Fibroblast of skin of right quadriceps (primary cell): ENCODE measurements at places on chromosomes 16 and 17.

GRCh38 chr16:68309799-68310198 is 947 bp downstream of the SLC7A6OS start:
- DNase-seq = no peak

DNA sequence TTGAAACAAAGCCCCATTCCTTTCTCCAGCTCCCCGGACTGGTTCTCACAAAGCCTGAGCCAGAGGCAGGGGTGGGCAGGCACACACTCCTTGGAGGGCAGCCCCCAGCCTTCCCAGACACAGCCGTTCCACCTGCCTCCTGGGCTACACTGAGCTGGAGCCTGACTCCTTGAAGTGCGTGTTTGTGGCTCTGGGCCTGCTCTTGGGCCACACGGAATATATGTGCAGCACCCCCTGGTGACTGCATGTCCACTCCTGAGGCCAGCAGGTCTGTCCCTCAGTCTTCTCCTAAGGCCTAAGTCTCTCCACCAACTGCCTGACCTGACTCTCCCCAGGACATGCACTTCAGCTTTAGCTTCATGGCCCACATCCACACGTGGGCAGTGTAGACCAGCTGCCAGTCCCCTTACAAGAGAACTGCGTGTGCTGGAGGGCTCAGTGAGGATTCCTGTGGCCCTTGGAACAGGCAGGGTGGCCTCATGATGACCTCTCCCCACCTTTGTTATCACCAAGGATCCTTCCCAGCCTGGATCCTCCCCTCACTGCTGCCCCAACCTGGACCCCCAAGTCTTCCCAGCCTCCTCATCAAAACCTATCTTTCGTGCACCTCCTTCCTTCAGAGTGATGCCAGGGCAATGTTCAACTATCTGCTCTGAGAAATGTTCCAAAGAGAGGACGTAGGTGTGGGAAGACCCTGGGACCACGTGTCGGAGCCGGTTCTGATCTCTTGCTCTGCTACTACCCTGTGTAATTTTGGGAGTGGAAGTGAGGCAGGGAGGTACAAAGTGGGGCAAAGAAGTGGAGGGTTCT is 12.4 kb upstream of the SLC6A2 start:
- DNase-seq = no peak

DNA sequence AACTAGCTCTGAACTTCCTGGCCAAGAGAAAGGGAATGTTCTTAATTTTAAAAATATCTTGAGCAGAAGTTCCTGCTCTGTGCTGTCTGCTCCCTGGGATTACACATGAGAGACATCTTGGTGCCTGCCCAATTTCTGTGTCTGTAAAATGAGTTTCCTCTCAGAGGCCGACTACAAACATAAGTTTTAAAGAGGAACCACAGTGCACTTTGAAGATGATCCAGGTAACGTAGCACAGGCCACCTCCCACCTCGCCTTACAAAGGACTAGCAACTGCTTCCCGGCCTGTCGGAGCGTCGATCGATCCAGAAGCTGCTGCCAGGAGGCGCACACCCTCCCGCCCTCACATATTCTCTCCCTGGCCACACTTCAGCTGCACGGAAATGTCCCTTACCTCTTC is 55.0 kb upstream of the ATP2A3 start:
- no peak for DNase-seq

- no peak for DNase-seq
Observed at GRCh38 chr16:57870753-57871454, 68.6 kb upstream of the KIFC3 start.

GRCh38 chr16:53732296-53732929 is 28.5 kb downstream of the FTO start:
- peak; percentile 1 for DNase-seq

GRCh38 chr16:27110524-27110896 is 43.8 kb downstream of the C16orf82 start:
- no peak for DNase-seq

- DNase-seq = no peak
Observed at GRCh38 chr17:37494971-37495370, 5.3 kb downstream of the DUSP14 start.

- no peak for DNase-seq
Observed at GRCh38 chr17:74354123-74354522, 7.5 kb downstream of the BTBD17 start.

- no peak for DNase-seq
Observed at GRCh38 chr16:84323606-84324005, 28.9 kb downstream of the WFDC1 start.

GRCh38 chr16:996681-997080 is 15.1 kb downstream of the SOX8 start:
- no peak for DNase-seq

DNA sequence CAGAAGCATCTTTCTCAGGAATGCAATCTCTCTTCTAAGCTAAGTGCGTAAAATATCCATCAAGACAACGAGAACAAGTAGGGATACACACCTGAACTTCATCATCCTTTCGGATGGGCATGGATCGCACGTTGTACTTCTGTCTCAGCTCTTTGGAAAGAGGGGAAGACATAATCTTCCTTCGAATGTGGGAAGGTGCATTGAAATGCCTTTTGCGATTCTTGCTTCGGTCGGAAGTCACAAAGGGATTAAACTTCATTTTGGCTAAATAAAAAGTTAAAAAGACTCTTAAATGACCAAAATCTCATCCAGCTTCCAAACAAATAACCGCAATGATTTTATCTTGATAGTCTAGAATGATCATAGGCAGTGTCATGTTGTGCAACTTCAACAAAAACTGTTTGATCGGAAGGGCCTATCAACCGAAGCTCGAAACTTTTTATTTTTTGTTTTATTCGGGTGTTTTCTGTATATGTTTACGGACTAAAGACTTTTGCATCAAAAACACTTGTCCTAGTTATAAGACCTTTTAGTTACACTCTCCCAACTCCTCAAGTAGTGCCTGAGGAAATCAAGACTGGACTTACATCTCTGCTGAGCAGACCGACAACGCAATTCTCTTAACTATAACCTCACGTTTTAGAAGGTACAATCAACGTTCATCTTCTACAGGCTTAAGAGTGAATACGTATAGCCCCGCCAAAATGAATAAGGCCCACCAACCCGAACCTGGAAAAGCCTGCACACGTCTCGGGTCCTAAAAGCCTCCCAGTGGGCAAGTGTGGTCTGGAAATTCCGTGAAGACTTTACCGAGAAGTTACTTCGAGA is 727 bp downstream of the RPL26 start:
- DNase-seq = no peak

- no peak for DNase-seq
Observed at GRCh38 chr16:50996830-50997186, 154.3 kb downstream of the SALL1 start.

- DNase-seq = peak; percentile 58
Observed at GRCh38 chr16:74700438-74701225, at the start of gene MLKL. TSS of gene MLKL (minus strand) at chr16:74700862. CDS start at chr16:74695757, 5,105 bp downstream.

GRCh38 chr16:57794849-57795430 is 7.4 kb downstream of the KIFC3 start:
- no peak for DNase-seq

DNA sequence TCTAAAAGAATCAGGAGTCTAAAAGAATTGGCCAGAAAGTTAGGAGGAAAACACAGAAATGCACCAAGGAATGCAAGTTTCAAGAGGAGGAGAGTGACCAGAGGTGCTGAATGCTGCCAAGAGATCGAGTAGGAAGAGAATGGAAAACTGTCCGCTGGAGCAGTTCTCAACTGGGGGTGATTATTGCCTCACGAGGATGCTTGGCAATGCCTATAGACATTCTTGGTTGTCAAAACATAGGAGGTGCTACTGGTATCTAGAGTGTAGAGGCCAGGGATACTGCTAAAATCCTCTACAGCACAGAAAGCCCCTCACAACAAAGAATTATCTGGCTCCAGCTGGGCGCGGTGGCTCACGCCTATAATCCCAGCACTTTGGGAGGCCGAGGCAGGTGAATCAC is 82.1 kb upstream of the NOL11 start:
- no peak for DNase-seq

GRCh38 chr17:74390680-74391653 is 23.7 kb downstream of the GPR142 start:
- DNase-seq = no peak

DNA sequence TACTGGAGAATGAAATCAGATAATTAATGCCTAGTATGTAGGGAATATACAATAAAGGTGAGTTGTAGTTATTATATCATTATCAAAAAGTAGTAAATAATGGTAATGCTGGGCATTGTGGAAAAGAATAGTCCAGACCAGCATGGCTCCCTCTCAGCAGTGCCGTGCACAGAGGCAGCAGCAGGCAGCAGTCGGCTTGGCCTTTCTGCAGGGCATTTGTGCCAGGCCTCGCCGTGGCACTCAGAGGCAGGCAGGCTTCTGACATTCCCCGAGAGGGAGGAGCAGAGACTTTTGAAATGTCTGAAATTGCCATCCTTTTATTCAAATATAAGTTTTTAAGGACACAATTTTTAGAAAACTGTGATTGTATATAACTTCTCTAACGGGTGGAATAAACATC is 15.0 kb downstream of the KIAA0513 start:
- DNase-seq = no peak

DNA sequence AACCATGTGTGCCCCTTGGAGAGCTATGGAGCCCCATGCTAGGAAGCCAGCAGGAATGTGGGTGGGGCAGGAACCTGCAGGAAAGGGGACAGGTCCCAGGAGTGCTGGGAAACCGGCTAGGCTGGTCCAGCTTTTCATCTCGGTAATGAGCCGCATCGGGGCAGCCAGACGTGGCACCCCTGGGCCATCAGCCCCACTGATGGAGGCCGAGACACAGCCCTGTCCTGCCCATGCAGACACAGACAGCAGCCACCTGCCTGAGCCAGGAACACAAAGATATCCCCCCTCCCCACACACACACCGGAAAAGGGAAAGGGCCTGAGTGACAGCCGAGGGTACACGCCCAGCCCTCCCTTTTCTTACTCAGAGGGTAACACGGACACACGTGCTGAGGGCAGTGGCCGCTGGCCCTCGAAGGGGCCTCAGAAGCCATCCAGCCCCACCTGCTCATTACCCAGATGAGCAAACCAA is 18.1 kb downstream of the PPL start:
- no peak for DNase-seq

DNA sequence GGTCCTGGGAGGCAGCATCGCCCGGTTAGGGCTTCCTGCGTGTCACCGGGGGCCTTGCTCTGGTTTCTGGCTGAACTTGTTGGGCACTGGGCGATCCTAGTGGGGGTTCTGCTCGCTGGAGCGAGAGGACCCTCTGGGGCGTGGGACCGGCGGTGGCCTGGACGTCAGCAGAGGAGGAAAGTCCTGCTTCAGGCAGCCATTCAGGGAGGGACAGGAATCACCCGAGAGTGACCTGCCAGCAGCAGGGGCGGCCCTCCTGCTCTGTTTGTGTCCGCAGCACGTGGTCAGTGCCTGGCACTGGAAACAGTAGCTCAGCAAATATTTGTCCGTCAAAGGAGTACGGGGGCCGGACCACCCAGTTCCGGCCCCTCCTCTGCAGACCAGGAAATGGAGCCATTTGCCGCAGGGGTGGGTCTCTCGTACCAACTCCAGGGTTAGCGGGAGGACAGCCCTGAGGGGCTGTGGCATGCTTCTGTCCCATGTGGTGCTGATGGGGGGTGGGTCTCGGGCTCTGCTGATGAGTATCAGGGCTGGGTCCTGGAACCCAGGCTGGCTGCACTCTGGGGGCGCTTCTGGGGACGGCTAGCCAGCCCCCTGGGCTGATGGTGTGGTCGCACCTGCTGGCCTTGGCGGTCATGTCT is 48.3 kb downstream of the BAIAP2 start:
- DNase-seq = no peak

DNA sequence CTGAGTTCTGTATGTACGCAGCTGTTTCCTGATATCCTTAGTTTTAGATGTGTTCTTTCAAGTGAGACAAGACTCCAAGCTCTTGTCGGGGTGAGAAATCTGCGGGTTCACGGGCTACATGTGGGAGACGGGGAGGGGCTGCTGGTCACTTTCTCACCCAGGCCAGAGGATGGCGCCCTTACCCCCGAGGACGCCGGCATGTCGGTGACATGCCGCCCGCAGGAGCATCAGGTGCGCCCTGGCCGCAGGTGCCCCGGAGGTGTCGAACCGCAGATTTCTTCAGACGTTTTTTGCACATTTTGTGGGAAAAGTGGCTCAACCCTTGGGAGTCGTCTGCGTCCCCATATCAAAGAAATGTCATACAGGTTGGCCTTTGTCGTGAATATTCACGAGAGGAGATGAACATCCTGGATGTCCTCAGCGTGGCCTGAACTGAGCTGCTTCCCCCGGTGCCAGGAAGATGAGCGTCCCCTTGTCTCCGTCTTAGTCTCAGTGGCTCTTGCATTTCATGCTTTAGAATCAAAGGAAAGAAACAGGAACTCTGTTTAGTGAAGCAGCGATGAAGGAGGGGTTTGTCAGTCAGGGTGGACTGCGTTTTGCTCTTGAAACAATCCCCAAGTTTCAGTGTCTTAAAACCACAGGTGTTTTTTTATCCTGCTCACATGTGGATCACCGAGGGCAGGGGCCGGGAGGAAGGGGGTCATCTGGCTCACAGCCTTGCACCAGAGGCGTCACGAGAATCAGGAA is 75.4 kb upstream of the ZNF750 start:
- no peak for DNase-seq

DNA sequence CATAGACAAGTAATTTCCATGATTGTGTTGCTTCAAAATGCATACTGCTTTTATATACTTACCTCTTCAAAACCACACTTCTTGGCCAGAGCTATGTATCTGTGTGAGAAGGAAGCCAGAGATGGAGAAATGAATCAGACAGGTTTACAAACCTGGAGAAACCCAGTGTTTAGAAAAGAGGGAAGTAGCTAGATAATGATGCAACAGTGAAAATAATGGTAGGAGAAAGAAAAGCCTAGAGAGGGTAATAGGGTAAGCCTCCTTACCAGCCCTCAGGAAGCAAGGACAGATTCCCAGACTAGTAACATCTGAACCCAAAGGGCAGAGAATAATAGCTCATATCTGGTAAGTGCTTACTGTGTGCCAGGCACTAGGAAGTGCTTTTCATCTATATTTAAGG is 250.3 kb upstream of the CDH11 start:
- DNase-seq = no peak

- DNase-seq = no peak
Observed at GRCh38 chr17:57552114-57552624, 192.9 kb downstream of the CCDC182 start.

GRCh38 chr17:28956112-28956511 is 4.8 kb upstream of the PHF12 start:
- DNase-seq = no peak

DNA sequence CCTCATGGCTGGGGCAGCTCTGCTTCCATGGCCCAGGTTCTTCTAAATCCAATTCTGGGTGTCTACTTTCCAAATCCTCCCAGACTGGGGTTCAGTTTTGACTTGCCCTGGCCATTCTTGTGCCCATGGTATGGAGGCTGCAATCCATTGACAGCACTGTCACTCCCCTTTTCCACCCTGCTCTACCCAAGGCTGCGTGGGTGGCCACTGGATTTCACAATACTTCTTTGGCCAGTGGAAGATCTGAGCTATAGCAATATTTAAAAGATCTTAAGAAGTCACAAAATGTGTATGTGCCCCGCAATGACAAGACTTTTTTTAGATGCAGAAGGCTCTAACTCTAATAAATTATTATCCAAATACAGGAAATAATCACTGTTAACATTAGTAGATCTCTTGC is 329.4 kb upstream of the CCL2 start:
- DNase-seq = no peak
